ENCODE measurements at places on chromosomes 5 and 9.

GRCh38 chr5:55749387-55749786, 11.5 kb downstream of the DDX4 start:
- DNase-seq = no peak

DNA sequence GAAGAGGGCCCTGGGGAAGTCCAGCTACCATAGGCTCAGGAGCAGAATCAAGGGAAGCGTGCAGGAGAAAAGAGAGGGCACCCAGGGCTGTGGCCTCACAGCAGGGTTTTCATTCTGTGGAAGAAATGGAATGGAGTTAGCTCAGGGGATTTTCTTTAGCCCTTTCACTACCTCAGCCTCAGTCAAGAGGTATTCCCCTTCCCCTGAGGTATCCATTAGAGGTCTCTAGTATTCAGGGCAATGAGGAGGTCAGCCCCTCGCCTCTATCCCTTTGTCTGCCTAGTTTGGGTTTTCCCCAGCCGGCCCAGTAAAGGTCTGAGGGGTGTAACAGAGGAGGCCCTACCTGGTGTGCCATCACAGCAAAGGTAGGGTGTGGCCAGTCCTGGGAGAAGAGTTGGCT, 21.5 kb downstream of the GFRA3 start:
- DNase-seq = no peak

GRCh38 chr9:117784996-117785395, 80.8 kb downstream of the TLR4 start:
- no peak for DNase-seq

GRCh38 chr9:134809292-134809691, 71.3 kb upstream of the FCN2 start:
- DNase-seq = no peak

GRCh38 chr5:123138774-123139173, 49.7 kb downstream of the PRDM6 start:
- no peak for DNase-seq

GRCh38 chr5:136213919-136214493, 21.0 kb upstream of the SMIM32 start:
- no peak for DNase-seq

GRCh38 chr5:140677947-140678346, 4.6 kb upstream of the DND1 start:
- DNase-seq = no peak

GRCh38 chr5:86880785-86881492, 263.2 kb downstream of the COX7C start:
- DNase-seq = no peak

DNA sequence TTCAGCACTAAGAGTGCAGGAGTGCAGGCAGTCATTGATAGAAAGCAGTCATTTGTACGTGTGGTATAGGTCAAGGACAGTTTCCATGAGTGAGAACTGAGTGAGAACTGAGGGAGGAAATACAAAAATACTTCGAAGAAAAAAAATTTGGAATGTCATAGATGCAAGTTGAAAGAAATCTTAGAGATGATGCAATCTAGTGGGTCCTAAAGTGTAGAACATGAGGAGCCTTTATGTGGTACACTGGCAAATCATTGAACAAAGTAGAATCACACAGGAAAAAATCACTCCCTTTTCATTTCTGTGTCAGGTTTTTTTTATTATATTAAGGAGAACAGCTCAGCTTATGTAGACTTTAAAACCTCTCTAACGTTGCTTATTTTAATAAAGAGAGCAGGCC, 26.4 kb upstream of the SLC1A1 start:
- DNase-seq = no peak

GRCh38 chr9:79610019-79610631, 38.4 kb downstream of the TLE4 start:
- DNase-seq = no peak

GRCh38 chr5:68382640-68383039, 167.1 kb downstream of the PIK3R1 start:
- DNase-seq = no peak

GRCh38 chr5:135481387-135481786, 29.2 kb upstream of the TIFAB start:
- no peak for DNase-seq

GRCh38 chr9:123586275-123586674, 230.3 kb downstream of the CRB2 start:
- no peak for DNase-seq

GRCh38 chr5:180330810-180331646, 22.1 kb downstream of the GFPT2 start:
- DNase-seq = no peak

DNA sequence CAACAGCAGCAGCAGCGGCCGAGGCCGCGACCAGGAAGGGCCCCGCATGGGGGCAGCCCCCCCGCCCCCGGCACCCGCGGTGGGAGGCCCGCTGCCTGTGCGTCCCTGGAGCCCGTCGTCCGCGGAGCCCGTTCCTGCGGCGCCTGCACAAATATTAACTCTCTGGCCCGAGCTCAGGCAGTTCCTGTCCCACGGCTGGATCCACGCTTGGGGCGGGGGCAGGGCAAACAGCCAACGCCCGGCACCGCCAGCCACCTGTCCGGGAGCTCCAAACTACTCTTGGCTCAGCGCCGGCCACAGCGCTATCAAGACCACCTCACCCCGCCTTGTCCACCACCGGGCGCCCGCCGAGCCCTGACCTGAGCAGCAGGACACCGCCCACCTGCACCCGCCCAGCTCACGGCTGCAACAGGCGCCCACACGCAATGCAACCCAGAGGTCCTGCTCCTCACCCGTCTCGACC, at the start of gene LRRC26:
Gene LRRC26, minus strand, starts transcription at position 156 of the 463 bp plus-strand sequence. Its CDS starts 108 bp downstream, at position 48.
- no peak for DNase-seq

DNA sequence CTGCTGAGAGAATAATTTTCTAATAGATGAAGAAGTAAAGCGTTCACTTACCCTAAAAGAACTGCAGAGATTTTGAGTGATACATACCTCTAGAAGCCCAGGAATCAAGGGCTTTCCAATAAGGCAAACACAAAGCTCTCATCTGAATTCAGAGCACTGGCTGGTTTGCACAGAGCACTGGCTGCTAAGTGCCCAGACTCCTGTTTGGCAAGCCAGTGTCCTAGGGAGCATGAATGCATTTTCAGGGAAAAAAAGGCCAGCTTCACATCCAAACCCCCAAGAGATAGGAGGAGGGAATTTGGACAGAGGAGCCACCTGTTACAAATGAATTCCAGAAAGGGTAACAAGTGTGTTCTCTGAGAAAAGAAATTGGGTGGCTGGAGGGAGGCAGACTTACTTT, 65.3 kb downstream of the ARSB start:
- DNase-seq = no peak

DNA sequence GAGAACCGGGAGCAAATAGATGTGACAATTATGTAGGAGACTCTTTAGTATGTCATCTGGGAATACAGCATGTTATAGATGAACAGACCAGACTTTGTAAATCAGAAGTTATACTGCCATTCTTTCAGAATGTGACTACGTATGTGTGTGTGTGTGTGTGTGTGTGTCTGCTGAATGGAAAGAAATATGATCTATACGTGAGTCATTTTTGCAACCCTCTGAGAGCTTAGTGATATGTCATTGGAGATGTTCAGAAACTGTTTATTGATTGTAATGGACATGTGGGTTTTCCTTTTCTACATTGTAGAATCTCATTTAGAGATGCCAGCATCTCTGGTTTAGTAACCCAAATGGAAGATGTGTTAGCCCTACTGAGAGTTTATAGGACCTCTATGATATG, 731.5 kb downstream of the TLE1 start:
- no peak for DNase-seq

DNA sequence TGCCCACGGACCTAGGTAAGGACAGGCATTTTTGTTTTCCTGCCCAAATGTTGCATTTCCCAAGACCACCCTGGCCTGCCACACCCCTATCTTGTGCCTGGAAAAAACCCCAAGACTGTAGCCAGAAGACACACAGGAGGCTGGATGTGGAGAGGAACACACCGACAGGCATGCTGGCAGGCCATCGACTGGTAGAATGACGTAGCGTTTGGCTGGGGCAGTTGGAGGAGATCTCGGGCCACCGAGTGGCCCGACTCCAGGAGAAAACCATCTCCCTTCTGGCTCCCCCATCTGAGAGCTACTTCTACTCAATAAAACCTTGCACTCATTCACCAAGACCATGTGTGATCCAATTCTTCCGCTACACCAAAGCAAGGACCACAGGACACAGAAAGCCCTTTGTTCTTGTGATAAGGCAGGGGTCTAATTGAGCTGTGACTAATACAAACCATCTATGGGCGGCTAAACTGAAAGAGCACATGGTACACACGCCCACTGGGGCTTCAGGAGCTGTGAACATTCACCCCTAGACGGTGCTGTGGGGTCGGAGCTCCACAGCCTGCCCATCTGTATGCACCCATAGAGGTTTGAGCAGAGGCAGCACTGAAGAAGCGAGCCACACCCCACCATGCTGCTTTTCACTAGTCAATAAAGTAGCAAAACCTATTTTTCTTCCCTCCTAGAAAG, 38.9 kb upstream of the N4BP3 start:
- DNase-seq = no peak

- no peak for DNase-seq
Observed at GRCh38 chr5:156949424-156949823, 13.6 kb downstream of the TIMD4 start.

GRCh38 chr9:126631254-126631653, 17.5 kb downstream of the LMX1B start:
- DNase-seq = no peak

GRCh38 chr9:123485216-123485615, 129.2 kb downstream of the CRB2 start:
- no peak for DNase-seq

GRCh38 chr9:84187090-84187489, 153.5 kb downstream of the SLC28A3 start:
- DNase-seq = no peak

GRCh38 chr5:78377056-78377717, 16.8 kb downstream of the SCAMP1 start:
- DNase-seq = no peak

DNA sequence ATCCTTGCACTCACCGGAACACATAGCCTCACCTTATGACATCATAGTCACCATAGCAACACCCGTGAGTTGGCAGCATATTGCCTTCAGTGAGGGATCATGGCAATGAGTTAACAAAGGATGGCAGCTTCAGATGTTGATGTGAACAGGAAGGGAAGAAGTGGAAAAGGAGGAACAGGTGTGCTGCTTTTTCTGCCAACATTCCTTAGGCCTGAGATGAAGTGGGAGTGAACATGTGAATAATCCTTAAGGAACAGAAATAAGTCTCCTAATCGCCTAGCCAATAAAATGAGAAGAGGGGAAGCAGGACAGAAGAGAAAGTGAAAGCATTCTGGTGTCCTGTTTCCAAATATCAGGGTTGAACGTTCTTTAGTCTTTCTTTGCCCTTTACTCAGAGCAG, 360.0 kb downstream of the BRINP1 start:
- no peak for DNase-seq

DNA sequence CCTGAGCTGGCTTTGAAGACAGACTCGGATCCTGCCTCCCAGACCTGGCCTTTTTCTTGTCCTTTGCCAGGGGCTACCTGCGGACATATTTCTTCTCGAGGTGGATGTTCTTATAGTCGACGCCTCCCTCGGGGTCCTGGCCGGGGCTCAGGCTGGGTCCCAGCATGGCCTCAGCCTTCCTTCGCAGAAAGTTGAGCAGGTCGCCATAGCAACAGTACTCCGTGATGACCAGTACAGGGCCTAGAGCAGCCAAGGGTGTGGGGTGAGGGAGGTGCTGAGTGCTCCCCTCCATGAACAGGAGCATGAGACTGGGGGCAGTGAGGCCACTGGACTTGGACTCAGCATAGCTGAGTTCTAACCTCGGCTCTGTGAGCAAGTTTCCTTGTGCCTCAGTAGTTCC, 26.7 kb downstream of the CSF1R start:
- no peak for DNase-seq

- DNase-seq = no peak
Observed at GRCh38 chr9:134686896-134687295, 45.3 kb downstream of the COL5A1 start.

DNA sequence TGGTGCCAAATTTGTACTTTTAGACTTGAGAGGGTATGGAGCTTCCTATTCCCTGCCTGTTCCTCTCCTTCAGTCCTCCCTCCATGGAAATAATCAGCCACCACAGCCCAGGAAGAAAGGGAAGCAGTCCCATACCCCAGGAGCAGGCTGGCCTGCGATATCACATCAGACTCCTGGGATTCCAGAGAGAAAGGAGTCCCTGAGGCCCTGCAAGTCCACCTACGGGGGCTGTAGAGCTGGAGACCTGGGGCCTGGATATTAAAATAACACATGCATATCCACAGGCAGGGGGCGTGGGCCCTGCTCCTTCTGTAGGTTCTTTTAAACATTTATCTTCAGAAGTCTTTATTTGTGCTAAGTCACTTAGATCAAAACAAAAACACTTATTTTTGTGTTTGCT, 117.2 kb downstream of the TMEM174 start:
- no peak for DNase-seq

GRCh38 chr5:2093859-2094615, 211.3 kb upstream of the IRX4 start:
- no peak for DNase-seq

DNA sequence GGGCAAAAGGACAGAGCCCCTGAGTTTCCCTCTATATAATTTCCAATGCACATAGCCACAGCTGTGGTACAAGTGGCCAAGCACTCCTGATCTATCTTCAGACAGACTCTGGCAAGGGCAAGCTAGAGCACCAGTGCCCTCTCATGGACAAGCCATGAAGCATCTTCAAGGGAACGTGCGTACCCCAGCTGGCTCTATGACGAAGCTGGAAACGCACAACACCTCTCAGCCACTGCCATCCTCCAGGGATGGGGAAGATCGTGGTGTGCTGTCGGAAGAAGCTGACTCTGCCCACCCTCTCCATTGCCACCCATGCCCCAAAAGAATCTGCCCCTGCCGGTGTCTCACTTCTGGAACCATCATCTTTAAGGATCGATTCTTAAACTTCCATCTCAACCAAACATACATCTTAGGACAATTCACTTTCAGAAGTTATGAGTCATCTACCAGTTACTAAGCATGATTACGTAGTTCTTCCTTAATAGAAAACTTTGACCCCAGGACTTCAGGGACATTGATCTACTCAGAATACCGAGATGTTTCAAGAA, 482.9 kb downstream of the AGTPBP1 start:
- DNase-seq = no peak

GRCh38 chr5:76598531-76598930, 24.7 kb downstream of the F2RL2 start:
- no peak for DNase-seq

DNA sequence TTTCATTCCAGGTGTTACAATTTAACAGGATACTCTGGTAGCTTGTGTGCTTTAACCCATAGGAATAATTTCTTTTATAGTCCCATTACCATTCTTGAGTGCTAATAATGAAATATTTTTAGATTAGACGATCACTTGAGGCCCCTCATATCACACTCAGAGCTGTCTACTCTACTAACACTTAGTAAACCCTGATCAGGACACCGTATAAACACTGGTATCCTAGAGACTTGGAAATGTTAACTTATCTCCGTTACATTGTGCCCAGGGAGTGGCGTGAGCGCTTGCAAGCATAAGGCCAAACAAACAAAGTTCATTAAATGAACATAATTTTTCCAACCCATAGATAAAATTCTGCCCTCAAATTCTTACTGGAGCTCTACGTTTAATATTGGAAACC, 42.2 kb upstream of the RFX3 start:
- no peak for DNase-seq

- DNase-seq = no peak
Observed at GRCh38 chr9:16202914-16203728, 650.3 kb downstream of the CCDC171 start.

GRCh38 chr9:108322326-108323098, 533.3 kb downstream of the ACTL7B start:
- DNase-seq = no peak

Data from memory B cell (primary cell).